ENCODE measurements at places on chromosomes 4 and X.

GRCh38 chr4:182897601-182898478 lies 19.3 kb downstream of the DCTD start:
- DNase-seq, result no peak

DNA sequence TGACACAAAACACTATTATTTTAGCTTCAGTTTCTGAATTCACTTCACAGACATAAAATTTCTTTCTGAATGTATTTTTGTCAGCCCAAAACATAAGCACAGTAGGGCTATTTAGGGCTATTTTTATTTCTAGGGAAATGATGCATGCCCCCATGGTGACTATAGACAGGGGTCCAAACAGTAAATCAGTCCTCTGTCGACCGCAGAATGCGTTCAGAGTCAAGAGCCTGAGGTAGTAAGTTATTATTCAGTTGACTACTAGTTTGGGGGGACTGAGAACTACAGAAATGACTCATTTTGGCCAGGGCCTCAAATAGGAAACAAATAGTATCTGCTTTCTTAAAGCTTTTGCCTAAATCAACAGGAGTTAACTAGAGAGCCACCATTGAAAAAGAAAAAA lies 414.4 kb downstream of the AFF2 start:
- no peak for DNase-seq

DNA sequence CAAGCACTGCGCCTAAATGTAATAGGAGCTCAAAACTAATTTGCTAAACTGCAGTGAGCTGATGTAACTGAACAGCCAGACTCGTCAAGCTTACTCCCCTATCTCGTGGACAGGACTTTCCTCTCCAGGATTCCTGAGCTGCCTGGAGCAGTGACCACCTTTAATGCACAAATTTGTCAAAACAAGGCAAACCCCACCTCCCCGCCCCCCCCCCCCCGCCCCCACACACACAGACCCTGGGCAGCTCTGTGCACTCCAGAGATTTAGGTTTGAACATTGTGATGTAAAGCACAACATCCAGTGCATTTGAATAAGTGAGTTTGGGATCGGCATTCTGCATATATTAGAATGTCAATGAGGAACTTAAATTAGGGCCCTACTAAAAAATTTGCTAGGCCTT lies 77.7 kb upstream of the DHX15 start:
- DNase-seq, result no peak

DNA sequence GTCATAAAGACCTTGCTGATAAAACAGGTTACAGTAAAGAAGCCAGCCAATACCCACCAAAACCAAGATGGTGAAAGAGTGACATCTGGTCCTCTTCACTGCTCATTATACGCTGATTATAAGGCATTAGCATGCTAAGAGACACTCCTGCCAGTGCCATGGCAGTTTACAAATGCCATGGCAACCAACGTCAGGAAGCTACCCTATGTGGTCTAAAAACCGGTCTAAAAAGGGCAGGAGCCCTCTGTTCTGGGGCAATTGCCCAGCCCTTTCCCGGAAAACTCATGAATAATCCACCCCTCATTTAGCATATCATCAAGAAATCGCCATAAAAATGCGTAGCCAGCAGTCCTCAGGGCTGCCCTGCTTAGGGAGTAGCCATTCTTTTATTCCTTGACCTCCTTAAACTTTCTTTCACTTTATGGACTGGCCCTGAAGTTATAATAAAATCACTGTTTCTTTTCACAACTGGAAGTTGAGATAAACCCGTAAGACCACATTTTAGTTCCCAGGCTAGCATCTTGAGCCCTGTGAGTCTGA lies 260.5 kb upstream of the FAT1 start:
- no peak for DNase-seq

- DNase-seq, result no peak
Measured at GRCh38 chrX:150575419-150575814, 7.0 kb downstream of the MTM1 start.

GRCh38 chr4:164789047-164789446 lies 35.1 kb downstream of the SMIM31 start:
- no peak for DNase-seq

DNA sequence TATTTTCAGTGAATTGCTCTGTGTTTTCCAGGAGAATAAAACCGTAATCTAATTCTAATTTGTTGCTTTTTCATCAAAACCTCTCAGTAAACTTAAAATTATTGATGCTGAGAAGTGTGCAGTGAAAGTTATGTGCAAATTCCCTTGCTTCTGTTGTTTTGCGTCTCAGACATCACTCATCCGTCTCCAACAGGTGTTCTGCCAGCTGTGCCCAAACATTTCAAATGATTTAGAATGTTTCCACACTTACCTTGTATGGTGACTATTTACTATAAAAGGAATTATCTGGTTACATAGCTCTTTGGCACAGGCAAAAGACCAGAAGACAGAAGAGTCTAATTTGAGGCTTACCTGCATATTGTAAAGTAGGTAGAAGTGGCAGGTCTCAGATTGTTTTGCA lies 184.0 kb downstream of the BMPR1B start:
- DNase-seq, result no peak

GRCh38 chrX:97529536-97530200 lies 646.0 kb downstream of the RPA4 start:
- no peak for DNase-seq

DNA sequence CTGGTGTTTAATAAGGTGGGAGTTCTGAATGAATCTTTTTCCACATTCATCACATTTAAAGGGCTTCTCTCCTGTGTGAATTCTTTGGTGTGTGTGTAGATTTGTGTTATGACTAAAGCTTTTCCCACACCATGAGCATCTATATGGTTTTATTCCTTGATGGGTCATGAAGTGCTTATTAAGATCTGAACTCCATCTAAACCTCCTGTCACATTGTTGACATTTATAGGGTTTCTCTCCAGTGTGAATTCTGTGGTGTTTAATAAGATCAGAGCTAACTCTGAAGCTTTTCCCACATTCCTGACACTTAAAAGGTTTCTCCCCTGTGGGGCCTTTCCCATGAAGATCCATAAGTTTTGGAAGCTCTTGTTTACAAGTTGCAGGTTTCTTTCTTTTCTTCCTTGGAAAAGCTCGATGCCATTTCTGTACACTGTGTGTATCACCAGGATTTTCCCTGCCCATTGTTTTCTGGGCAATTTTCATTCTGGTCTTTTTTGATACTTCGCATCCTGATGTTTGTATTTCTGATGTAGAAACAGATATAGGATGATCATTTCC lies 21.9 kb upstream of the ETDC start:
- no peak for DNase-seq

DNA sequence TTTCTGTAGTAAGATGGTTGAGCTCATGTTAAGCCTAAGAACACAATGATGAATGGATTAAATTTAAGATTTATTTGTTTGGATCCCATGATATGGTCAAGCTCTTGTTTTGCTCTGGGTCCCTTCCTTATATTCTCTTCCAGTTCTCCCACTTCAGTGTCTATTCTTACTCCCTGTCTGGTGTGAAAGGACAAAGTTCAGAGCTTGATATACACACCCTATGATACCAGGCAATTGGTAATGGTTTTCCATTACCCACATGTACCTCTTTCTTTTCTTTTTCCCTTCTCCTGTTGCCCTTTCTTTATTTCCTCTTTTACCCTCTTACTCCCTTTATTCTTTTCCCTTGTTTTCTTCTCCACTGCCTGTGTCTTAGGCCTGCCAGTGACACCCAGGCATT lies 223.6 kb downstream of the RAPGEF2 start:
- no peak for DNase-seq

GRCh38 chr4:1410491-1411325 lies 4.5 kb upstream of the NKX1-1 start:
- peak; percentile 28 for DNase-seq

- DNase-seq, result no peak
Measured at GRCh38 chr4:26907731-26908599, 47.3 kb downstream of the STIM2 start.

- no peak for DNase-seq
Measured at GRCh38 chrX:13955975-13956374, 73.7 kb downstream of the GEMIN8 start.

GRCh38 chr4:8215001-8215427 lies 15.9 kb downstream of the SH3TC1 start:
- DNase-seq, result no peak

GRCh38 chrX:55008571-55009358 lies 8.6 kb downstream of the APEX2 start:
- no peak for DNase-seq

- no peak for DNase-seq
Measured at GRCh38 chr4:138573246-138573645, 331.1 kb upstream of the SLC7A11 start.

DNA sequence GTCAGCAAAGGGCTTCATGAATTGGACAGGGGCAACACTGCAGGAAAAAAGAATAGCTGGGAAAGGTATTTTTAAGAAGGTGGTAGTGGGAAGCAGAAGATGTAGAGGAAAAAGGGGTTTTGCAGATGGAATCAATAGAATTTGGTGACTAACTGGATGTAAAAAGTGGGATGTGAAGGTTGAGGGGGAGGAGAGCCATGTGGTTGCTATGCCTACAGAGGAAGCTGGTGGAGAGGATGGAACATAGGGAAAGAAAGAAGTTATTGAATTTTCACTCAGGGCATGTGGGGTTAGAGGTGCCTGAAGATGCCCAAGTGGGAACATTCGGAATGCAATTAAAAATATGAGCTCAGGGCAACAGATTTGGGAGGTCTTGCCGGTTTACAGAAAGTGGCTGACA lies 33.0 kb downstream of the REELD1 start:
- DNase-seq, result no peak

DNA sequence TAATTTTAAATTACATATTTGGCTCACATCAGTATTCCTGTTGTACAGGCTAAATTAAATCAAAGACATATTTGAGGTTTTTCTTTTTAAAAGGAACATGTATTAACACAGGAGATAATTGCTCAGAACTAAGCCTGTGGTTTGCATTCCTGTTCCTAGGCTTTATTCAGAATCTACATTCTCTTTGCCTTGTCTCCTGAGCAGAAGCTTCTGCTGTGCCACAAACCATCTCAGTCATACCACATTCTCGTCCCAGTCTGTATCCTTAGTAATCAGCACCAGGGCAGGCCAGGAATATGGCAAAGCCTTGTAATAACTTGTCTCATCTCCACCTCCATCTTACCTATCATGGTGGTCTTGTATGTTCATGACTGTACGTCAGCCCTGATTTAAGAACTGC lies 162.8 kb downstream of the ARHGAP24 start:
- no peak for DNase-seq

DNA sequence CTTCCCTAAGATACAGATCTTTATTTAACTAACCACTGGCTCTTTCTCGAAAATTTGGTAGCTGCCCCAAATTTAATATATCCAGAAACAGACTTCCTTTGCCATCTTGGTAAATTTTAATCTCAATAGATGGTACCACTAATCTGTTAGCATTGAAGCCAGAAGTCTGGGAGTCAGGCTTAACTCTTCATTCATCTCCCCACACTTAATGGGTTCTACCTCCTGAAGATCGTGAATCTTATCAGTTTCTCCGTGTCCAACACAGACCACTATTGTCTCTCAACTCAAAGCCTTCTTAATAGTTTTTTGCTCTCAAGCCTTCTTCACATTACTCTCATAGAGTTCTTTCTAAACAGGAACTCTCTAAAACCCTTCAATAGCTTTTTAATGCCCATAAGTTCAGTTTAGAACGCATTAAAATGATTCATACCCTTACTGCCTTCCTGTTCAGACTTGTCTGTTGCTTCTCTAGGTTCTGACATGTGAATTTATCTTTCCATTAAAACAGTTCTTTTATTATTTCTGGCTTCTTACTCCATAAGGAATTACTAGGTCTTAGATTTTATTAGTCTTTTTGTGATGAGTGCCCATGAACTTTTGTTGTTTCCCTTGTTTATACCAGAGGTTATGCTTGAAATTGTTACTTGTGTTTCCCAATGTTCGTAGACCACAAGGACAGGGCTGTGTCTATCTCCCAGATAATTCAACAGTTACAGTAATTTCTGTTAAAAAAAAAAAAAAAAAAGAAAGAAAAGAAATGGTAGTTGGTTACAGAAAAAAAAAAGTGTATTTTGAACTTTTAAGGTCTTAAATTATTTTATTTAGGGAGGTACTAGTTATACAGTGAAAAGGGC lies 54.7 kb downstream of the SMARCAD1 start:
- DNase-seq, result no peak

DNA sequence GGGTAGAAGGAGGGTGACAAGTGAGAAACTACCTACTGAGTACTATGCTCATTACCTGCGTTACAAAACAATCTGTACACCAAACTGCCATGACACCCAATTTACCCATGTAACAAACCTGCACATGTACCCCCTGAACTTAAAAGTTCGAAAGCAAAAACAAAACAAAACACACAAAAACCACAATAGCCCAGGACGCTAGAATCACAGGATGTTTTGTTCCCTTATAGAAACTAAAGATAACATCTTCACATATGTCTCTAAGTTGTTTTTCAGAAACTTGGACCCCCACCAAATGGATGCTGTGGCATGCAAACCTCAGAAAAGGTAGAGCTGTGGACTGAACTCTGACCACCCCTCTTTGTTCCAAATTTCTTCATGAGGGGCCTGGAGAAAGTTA lies 25.2 kb upstream of the PNMA5 start:
- DNase-seq, result no peak

DNA sequence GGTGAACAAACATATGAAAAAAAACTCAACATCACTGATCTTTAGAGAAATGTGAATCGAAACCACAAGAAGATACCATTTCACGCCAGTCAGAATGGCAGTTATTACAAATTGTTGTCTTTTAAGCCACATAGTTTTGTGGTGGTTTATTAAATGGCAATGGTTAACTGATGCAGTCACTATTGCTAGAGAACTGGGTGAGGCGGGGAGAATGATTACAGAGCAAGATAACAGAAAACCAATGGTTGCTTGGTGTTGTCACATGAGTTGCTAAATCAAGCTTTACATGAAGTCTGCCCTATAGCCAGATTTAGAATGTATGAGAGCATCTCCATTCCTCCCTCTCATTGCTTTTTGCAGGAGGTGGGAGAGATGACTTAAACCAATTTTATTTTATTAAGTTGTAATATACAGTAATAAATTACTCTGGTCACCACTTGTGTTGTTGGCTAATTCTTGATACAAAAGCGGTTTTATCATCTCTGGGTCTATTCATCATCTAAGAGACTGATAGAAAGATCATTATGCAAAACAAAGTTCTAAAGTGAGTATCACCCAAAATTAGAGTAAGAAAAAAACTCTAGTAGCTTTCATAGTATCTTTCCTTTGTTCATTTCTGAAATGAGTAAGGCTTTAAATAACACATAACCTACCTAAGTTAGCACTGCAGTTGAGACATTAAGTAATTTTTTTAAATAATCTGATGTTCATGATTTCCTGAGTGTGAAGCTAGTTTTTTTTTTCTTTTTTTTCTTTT lies 859.5 kb downstream of the STIM2 start:
- DNase-seq, result no peak

DNA sequence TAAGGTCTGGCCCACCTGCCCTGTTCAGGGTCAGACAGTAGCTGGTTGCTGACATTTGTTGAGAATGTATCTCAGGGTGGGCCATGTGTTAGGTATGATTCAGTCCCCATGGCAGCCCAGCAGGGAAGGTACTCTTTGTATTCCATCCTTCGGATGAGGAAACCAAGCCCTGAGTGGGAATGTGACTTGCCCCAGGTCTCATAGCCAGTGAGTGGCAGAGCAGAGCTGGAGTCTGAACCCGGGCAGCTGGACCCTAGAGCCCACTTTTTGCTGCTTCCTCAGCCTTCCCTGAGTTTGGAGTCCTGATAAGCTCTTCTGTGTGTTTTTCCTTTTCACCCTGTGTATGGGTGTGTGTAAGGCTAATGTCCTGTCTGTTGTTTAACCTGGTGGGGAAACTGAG lies 21.6 kb upstream of the UBA1 start:
- no peak for DNase-seq

GRCh38 chrX:108250654-108251579 lies 159.3 kb downstream of the ATG4A start:
- DNase-seq, result no peak

GRCh38 chr4:89373394-89373793 lies 65.8 kb upstream of the GPRIN3 start:
- DNase-seq, result no peak

GRCh38 chrX:39850630-39851152 lies 247.1 kb downstream of the BCOR start:
- peak; percentile 66 for DNase-seq

All from CD4-positive, CD25-positive, alpha-beta regulatory T cell (primary cell).